ENCODE measurements at places on chromosomes 16 and 17. TPM values are rescaled to one million over a fixed set of nuclear protein-coding genes. Genes with fewer than 3 reads are reported as not detected.

The ABCC6 gene
- not detected for total RNA-seq

DNA sequence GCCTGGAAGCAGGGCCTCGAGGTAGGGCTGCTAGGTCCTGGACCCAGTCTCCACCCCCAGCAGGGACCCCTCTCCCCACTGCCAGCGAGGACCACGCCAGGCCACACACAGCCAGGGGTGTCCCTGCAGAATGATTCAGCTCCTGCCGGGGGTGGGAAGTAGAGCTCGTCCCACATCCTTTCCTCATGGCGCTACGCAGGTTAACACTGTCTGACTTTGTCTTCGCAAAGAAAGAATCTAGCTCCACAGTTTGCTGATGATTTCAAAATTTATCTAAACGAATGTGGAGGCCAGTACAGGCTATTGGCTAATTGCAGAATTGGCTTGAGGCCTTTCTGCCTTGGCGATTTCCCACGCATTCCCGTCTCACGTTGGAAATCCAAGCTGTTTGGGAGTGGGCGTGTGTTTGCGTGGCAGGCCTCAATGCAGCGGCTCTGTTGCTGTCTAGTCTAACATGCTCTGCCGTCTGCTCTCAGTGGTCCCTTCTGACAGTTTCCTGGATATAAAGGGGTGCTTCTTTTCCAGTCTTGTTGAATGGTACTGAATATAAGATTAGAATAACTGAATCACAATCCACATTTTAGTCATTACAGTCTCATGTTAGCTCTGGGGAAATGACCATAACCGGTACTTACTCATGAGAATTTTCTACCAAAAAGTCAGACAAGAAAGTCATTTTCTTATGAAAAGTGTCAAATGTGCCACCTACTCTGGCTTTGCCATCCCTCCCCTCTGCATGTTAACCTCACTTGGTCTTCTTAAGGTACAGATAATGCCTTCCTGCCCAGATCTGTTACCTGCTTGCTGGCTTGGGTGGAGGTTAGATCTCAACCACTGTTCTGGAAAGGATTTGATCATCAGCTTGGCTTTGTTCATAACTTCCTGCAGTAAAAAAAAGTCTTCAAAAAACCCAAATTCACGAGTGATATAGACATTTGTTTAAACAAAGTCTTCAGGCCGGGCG is 252.4 kb downstream of the NTN1 start:
- no peak for DNase-seq

The SLFN11 gene
- total RNA-seq, result 16.0 TPM

The CD300E gene
- total RNA-seq, result not detected

DNA sequence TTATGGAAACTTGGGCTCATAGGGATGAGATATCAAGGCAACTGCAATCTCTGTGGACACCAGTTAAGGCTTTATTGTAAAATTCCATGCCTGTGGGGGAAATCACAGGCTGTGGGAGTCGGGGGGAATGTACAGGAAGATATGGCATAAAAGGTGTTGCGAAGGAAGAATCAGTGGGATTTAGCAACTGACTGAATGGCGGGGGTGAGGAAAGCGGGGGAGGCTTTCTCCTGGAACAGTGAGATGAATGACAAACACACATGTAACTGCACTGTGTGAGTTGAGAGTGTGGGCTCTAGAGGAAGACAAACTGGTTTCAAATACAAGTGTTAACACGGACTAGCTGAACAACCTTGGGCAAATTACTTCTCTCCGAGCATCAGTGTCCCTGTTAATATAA is 143.7 kb downstream of the PRKCB start:
- no peak for DNase-seq

- no peak for DNase-seq
Observed at GRCh38 chr17:34246446-34246845, 8.6 kb upstream of the CCL2 start.

DNA sequence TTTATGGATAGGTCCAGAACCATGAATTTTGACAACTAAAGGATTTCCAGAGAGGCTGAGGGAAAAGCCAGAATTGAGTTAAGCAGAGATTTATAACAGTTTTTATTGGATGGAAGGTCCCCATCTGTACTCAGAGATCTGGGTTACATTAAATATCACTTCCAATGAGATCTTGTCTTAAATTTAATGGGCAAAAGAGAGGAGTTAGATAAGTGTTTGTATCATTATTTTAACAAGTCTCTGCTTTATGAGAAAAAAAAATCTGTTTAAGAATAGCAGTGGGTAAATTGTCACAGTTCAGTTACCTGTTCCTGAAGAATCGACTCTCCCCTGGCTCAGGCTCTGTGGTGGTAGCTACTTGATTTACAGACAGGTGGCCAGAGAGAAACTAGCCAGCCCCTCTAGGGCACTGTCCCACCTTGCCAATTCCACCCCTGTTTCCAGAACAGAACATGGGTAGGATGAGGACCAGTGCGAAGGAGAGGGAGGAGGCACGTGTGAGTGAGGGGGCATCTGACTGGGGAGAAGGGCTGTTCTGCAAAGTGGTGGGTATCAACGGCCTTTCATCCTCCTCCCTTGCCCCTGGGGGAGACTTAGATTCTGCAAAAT is 22.1 kb upstream of the CRHR1 start:
- no peak for DNase-seq

The BRCA1 gene
- 6.2 TPM for total RNA-seq

DNA sequence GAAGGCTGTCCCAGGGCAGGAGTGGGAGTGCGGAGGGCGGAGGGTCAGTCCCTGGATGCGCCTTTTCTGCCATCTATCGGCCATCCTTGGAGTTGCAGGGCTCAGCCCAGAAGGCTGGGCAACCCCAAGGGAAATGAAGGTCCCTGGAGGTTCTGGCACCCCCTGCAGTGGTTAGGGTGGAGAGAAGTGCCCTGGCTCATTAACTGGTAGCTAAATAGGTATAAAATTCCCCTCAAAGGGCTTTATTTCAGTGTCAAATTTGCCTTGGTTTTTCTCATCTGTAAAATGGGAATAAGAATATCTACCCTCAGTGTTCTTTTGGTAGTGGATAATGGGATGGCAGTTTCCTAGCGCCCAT is 22.4 kb downstream of the C17orf75 start:
- DNase-seq, result peak; percentile 49

DNA sequence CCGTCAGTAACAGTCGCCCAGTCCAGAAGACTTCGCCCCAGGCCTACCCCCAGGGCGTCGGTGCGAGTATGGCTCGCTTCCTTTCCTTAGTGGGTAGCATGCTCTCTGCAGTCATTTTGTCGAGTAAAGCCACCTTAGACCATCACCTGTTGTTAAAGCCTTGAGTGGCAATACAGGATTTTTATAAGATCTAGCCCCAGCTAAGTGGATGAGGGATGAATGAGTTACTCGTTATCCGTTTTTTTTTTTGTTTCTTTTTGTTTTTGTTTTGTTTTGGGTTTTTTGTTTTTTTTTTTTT is 322 bp upstream of the KLHL11 start:
- no peak for DNase-seq

The WNT9B gene
- total RNA-seq, result not detected

DNA sequence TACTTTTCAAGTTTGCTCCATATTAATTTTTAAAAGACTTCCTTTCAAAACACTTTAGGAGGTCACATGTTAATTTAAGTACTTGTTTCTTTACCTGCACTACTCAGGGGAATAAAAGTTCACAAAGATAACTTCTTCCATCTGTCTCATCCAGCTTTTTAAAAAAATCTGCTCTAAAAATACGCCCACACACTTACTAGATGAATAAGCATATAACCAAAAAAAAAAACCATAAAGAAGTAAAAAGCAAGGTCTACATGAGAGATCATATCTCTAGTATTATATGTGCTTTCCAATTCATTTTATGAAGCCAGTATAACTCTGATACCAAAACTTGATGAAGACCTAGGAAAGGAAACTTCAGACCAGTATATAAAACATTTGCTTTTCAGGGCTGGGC is 17.2 kb downstream of the SKAP1 start:
- DNase-seq, result no peak

- no peak for DNase-seq
Observed at GRCh38 chr16:52553322-52553721, 6.4 kb upstream of the TOX3 start.

DNA sequence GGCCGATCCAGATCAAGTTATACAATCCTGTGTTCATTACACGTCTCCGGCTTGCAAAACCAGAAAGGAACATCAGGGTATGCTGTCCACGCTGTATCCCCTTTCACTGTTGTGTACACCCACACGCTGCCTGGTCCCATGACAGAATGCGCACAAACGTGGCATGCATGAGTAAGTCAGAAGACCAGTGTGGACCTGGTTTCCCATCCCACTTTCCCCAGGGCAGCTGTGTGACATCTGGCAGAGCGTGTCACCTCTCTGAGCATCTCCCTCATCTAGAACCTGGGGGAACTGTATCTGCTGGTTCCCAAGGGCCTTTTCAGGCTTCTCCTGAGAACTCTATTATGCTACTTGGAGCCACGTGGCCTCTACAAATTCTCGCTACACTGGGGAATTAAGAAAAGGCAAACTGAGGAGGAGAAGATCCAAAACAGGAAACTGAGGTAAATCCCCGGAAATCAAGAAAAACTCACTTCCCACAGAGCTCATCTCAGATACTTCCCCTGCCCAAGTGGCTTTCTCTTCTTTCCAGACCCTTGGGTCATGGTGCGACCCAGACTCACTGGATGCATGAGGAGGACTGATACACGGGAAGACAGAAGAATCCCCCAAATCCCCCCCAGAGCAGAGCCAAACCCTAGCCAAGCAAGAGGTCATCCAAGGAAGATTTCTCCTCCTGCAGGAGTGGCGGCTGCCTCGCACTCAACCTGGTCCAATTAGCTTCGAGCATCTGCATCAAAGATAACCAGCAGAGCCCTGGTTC is 139.3 kb downstream of the GAS7 start:
- no peak for DNase-seq

DNA sequence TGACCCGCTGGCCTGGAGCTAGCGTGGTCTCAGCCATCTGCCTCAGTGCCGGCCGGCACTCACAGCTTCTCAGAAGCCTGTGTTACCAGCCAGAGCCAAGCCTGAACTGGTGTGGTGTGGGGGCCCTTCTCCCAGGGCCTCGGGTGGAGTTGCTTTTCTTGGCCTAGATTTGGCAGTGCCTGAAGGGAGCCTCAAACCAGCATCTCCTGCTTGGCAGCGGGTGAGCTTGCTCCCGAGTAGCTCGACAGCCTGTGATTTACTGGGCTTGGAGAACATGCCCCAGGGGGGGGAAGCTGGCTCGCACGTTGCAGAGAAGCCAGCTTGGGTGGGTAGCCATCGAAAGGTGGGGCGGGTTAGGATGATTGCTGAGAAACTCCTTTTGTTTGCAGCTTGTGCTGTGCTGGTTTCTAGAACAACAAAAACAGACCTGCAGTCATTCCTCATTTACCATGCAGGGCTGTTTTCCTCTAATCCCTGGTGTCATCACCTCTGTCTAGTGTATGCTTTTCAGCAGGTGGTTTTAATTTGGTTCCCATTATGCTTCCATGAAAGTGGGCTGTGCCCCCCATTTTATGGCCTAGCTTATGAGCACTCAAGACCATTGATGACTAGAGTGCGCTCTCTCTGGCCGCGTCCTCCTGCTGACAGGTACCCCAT is 42.2 kb downstream of the TBCD start:
- DNase-seq, result no peak

DNA sequence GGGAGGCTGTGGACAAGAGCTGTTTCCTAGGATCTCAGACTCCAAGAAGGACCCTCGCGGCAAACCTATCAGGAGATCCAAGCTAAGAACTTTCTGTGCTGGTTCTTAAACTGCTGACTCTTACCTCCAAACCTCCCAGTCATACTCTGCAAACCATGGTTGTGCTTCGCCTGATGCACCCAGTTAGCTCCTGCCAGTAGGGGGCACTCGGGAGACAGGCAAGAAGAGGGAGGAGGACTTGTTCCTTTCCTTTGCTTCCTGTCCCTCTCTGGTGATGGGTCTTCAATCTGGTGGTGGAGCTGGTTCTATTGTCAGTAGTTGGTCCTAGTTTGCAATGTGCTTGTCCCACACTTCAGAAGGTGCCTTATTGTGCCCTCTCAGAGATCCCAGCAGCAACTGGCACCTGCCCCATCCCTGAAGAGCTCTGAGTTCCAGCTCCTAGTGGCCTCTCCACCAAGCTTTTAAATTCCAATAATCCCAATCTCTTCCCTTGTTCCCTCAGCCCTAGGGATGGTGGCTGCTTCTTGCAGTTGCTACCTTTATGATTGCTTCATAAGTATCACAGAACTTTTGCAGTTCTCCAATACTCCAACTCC is 113.5 kb upstream of the RPL38 start:
- DNase-seq, result no peak

The KRT33B gene
- not detected for total RNA-seq

- DNase-seq, result no peak
Observed at GRCh38 chr16:9922441-9922840, 259.8 kb downstream of the GRIN2A start.

The NEUROD2 gene
- total RNA-seq, result not detected
